Muscle of leg (tissue), 16 donors: ENCODE measurements at places on chromosomes 3 and 15. TPM values are rescaled to one million over a fixed set of nuclear protein-coding genes. Genes with fewer than 3 reads are reported as not detected.

STRA6 gene
- 0.40 TPM for total RNA-seq

STAC gene
- 36.5 TPM for total RNA-seq

DNA sequence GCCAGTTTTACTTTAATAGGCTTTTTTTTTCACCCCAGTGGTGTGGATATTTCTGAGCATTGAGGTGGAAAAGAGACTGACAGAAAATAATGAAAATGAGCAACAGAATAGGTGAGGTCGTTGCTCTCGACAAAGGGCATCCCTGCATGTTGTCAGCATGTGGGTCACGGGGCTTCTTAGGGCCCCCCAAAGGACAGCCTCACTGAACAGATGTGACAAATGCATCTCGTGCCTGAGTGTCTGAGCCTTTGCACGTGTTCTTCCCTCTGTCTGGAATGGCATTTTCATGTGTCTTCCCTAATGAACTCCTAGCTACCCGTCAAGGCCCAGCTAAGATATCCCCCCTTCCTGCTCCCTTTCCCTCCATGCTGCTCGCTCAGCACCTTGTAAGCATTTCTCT is 31.8 kb downstream of the FAH start:
- DNase-seq: no peak

DNA sequence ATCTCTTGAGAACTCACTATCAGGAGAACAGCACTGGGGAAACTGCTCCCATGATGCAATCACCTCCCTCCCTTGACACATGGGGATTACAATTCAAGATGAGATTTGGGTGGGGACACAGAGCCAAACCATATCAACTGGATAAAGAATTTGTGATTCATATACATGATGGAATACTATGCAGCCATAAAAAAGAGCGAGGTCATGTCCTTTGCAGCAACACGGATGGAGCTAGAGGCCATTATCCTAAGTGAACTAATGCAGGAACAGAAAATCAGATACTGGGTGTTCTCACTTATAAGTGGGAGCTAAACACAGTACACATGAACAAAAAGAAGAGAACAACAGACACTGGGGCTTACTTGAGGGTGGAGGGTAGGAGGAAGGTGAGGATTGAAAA is 17.0 kb downstream of the SPG11 start:
- no peak for DNase-seq

LYSMD4 gene
- total RNA-seq: 9.7 TPM

SNURF gene
- 16.7 TPM for total RNA-seq

GRCh38 chr15:70362886-70363285 is 265.2 kb upstream of the TLE3 start:
- DNase-seq: peak; percentile 52

DNA sequence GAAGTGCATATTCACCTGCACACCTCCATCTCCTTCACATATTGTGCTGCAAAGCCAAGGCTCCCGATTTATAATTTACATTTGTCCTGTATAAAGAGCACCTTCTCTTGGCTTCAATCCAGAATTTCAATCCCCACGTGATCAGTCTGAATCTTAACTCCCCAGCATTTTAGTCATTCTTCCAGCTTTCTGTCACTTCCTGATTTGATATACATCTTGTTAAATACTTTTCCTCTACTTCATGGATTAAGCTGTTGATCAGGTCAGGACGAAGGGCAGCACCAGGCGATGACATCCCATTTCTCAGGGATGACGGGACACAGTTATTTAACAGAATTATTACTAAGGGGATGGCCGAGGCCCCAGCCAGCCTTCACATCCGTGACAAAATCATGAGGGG is 212.5 kb downstream of the EPHB1 start:
- no peak for DNase-seq

DNA sequence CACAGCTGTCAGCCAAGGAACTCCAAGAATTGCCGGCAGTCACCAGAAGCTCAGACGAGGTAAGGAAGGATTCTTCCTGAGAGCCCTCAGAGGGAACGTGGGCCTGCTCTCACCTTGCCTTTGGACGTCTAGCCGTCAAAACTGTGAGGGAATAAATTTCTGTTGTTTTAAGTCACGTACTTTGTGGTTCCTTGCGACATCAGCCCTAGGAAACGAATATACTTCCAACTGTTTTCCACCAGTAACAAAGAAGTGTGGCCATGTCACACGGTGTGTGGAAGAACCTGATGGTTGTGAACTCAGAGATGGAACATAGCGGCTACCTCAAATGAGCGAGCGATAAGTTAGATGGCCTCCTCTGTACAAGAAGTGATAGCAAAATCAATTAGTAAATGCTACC is 41.0 kb upstream of the B3GNT5 start:
- DNase-seq: no peak

GRCh38 chr3:69540706-69541581 is 155.1 kb upstream of the FRMD4B start:
- no peak for DNase-seq

DNA sequence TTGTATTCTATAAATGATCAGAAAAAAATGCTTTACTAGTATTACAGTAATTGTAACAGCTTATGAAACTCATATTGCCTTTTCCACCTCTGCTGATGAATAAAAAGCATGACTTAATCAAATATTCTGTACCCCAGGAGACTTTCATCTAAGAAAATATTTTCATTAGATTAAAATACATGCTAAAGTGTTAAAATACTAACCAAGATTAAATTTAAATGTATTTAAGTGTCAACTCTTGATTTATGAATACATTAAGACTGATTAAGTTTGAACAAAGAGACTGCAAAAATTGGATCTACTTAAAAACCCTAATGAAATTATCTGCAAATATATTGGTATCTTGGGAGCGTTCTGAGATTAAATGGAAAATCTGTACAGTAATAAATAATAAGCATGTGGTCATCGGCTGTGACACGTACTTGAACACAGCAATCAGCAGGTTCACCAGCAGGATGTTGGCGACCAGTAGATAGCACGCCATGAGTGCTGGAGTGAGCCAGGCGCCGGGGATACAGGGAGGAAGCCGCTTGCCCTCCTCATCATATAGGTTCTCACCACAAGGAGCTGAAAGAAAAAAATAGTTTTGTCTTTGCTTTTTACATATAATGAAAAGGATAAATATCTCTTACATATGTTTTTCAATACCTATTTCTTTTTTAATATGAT is 36.6 kb upstream of the MTMR10 start:
- DNase-seq: no peak

ZPLD1 gene
- under 0.01 TPM for total RNA-seq

OR4F15 gene
- total RNA-seq: not detected

GRCh38 chr15:59256482-59256881 is 49.8 kb downstream of the LDHAL6B start:
- DNase-seq: no peak

SOX2 gene
- 0.22 TPM for total RNA-seq

DNA sequence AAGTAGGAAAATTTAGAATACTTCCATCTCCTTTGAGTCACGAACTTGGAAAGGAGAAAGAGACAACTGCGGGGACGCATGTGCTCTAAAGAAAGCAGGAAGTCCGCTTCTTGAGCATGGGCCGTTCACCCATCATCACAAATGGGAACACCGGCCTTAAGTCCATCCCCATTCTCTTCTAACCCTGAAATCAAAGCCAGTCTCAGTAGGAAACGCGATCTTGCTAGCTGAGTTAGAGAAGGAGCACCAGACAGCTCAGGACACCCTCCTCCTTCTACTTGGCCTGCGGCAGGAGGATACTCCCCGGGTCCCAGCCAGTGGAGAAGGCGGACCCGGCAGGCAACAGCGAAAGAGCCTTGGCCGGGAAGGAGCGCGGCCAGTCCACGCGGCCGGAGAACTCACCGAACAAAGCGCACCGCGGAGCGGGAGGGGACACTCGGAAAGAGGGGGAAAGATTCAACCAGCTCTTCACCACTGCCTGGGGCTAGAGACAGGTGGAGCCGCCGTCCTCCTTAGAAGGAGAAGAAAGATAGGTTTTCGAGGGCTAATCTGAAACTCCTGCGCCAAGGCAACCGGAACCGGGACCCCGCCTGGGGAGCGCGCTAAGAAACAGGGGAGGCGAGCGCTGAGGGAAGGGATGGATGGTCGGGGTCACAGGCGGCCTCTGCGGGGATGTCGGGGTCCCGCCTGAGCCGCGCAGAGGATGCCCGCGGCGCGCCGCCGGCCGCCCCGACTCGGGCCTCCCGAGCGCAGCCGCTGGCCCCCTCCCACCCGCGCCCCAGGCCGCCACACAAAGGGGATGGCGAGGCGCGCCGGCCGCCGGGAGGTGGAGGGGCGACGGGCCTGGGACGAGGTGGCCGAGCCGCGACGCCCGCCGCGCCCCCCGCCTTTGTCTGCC is 818 bp downstream of the SLC4A7 start:
- peak; percentile 91 for DNase-seq

DNA sequence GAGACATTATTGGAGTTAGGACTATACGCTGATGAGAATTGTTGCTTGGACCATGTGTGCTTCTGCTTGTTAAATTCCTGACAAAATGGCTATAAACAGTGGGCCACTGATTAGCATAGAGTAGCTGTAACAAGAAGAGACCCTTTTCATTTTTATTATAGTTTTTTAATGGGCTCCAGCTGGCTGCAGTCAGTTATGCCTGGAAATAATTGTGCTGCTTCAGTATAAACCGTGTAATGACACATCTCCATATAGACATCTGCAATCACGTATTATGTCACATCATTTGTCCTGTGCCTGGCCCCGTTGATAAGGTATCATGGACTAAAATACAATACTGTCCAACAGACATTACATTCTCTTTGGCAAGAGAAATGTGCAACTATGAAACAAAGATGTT is 50.9 kb downstream of the ARPP21 start:
- DNase-seq: no peak

DNA sequence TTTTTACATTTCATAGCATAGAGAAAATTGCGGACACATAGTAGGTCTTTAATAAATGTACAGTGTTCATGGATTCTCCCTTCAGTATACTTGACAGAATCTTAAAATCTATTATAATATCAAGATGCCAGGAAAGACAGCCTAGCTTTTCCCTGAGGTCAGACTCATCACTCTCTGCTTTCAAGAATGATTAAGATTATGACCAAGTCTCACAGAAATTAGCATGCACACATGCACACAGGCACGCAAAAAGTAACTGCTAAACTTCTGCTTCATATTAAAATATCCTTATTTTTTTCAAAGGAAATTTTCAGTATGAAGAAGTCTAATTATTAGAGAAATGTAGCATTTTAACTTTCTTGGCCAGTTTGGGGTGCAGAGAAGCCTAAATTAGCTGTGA is 493.8 kb upstream of the NECTIN3 start:
- no peak for DNase-seq

- no peak for DNase-seq
Measured at GRCh38 chr3:58021072-58021959, 13.1 kb downstream of the FLNB start.

DNA sequence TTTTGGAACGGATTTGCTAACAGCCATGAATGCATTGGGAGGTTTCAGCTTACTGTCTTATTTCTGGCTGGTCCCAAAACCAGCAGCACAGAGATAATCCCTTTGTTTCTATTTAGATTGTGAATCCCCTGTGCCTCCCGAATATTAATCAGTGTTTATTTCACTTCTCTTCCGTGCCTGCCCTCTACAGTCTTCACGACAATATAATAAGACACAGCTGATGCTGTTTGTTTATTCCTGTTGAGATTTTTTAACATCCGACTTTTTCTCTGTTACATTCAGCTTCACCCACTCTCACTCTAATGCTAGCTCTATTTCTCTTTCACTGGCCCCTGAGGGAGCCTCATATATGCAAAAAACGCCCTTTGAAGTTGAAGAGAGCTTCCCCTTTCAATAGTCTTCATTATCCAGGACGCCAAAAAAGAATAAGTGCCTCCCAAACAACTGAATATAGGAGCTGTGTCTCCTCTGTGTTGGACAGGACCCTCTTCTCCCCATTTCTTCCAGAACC is 995.3 kb downstream of the ROBO2 start:
- peak; percentile 76 for DNase-seq

GOLGA6A gene
- 0.13 TPM for total RNA-seq

DNA sequence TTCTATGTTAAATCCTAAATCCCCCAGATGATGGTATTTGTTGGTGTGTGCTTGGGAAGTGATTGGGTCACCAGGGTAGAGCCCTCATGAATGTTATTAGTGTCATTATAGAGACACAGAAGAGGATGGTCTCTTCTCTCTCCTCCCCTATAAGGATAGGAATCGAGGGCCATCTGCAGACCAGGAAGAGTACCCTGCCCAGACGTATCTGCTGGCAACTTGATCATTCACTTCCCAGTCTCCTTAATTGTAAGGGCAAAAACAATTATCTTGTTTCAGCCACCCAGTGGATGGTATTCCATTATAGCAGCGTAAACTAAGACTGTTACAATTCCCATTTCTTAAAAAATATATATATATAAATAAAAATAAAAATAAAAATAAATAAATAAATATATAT is 892.2 kb downstream of the SI start:
- DNase-seq: no peak

KNG1 gene
- 0.13 TPM for total RNA-seq

DNA sequence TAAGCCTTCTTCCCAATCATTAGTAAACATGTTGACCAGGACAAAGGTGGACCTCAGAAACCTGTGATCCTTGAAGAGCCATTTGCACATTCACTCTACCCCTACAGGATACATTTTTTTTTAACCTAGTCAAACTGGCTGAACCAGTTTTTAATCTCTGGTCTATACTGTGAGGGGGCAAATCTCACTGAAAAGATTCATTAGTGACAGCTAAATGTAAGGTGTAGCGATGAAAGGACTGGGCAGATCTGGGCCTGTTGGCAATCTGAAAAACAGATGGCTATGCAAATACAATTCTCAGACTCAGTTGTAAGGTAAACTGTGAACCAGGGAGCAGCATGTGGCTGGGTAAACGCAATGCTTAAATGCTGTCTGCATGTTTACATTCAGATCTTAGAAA is 75.6 kb upstream of the SNTN start:
- no peak for DNase-seq

- DNase-seq: no peak
Measured at GRCh38 chr3:144394032-144394431, 422.4 kb downstream of the DIPK2A start.

- DNase-seq: peak; percentile 97
Measured at GRCh38 chr3:178709051-178709450, 172.8 kb downstream of the KCNMB2 start.

- no peak for DNase-seq
Measured at GRCh38 chr3:107670986-107671385, 148.2 kb downstream of the BBX start.

SCAANT1 gene
- not detected for total RNA-seq

GRCh38 chr3:53617893-53618523 is 123.6 kb downstream of the CACNA1D start:
- DNase-seq: no peak

GRCh38 chr3:5140230-5140621 is 18.1 kb downstream of the ARL8B start:
- DNase-seq: no peak

DNA sequence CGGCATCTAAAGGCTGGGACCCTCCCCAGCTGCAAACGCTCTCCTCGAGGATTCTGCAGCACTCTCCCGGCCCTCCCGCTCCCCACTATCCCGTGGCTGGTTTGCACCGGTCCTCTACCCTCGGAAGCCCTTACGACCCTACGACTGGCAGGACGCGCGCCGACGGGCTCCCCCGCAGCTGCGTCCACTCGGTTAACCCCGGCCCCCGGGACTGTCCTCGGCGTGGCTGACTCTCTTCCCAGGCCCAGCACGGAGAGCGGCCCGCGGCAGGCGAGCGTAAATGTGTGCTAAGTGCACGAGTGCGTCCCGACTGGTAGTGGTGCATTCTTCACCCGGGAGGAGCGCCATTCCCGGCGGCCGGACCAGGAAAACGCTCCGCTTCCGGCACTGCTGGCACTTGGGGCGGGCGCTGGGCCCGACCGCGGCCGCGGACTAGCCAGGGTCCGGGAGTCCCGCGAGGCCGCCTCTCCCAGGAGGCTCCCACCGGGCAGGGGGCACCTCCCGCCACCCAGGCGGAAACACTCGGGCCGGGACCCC is 508 bp downstream of the GORASP1 start:
- peak; percentile 64 for DNase-seq
